ENCODE measurements at places on chromosomes 7 and 10.

- no peak for DNase-seq
Measured at GRCh38 chr10:51422311-51423120, 276.9 kb downstream of the CSTF2T start.

DNA sequence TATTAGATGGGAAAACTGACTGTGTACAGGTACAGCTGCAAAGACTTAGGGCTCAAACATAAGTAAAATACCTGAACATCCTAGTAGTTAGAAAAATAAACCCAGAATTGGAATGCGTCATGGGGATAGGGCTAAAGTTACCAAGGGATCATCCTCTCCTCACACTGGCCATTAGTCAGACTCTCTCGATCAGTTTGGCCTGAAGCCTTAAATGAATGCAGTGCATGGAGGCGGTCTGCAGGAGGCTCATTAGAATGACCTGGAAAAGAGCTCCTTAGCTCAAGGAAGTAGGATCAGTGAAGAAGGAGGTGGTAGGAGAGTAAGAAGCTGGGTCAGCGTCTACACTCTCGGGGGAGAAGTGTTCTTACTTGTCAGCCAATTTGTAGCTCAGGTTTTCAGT, 35.3 kb downstream of the DENND2A start:
- DNase-seq = no peak

DNA sequence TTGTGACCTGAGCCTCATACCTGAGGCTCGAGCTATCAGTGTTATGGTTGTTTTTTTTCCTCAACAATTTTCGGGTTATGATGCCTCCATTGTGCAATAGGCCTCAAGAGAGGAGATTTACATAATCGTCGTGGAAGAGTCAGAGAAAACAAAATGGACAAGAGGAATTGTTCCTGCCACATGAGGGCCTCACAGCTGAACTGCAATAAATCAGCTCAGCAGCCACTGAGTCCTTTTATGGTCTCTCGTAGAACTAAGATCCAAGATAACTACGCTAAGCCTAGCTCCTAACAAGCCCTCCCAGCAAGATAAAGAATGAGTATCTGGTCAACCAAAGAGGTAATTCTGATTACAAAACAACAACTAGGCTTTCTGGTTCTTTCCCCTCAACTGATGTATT, 336.8 kb downstream of the WDR11 start:
- DNase-seq = no peak

GRCh38 chr10:75585294-75585693, 153.9 kb downstream of the LRMDA start:
- DNase-seq = no peak

- peak; percentile 79 for DNase-seq
Measured at GRCh38 chr7:142797391-142798377, 26.9 kb downstream of the PRSS2 start.

DNA sequence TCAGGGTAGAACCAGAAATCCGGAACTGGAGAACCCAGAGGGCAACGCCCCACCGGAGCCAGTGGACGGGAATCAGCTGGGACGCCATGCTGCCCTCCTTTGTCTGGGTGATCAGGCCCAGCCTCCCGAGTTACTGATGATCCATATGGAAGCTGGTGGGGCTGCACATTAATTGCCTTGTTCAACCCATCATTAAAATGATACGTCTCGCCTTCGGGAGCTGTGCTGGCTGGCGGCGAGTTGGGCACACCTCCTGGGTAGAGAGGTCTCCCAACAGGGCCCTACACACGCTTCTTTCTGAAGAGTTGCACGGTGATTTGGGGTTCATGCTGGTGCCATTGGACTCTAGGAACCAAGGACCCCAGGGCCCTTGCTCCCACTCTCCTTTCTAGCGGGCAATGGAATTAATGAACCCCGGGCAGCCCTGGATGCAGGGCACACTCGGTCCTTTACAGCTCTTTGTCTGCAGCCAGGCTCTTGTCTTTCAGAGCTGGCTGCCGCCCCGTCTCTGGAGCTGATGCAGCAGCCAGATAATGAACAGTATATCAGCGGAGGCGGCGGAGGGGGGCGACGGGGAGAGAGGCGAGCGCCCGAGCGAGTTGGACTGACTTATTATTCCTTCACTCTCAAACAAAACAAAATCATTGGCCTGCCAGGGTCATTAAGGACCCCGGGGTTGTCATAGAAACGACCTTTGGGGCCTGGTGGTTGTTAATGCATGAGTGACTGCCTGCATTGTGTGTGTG, 412.2 kb upstream of the ZMIZ1 start:
- DNase-seq = no peak

GRCh38 chr7:66083677-66084076, 8.1 kb downstream of the ASL start:
- DNase-seq = no peak

- no peak for DNase-seq
Measured at GRCh38 chr7:104767826-104768536, 246.0 kb upstream of the KMT2E start.

- DNase-seq = no peak
Measured at GRCh38 chr10:99527526-99528493, 4.9 kb upstream of the NKX2-3 start.

DNA sequence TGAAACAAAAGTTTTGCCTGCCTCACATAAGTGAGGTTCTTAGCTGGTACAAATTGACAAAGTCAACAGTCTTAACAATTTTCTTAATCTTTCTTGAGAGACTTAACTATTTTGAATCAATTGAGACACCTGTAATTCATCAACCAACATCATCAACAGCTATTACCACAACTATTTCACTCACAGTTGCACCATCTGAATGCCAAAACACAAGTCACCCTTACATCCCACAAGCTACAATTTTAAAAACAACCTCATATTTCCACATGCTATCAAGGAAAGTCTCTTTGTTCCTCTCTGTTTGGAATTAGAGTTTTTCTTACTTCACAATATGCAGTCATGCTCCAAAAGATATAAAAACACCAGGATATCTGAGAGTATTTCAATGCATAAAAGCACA, 4.9 kb downstream of the SMURF1 start:
- no peak for DNase-seq

DNA sequence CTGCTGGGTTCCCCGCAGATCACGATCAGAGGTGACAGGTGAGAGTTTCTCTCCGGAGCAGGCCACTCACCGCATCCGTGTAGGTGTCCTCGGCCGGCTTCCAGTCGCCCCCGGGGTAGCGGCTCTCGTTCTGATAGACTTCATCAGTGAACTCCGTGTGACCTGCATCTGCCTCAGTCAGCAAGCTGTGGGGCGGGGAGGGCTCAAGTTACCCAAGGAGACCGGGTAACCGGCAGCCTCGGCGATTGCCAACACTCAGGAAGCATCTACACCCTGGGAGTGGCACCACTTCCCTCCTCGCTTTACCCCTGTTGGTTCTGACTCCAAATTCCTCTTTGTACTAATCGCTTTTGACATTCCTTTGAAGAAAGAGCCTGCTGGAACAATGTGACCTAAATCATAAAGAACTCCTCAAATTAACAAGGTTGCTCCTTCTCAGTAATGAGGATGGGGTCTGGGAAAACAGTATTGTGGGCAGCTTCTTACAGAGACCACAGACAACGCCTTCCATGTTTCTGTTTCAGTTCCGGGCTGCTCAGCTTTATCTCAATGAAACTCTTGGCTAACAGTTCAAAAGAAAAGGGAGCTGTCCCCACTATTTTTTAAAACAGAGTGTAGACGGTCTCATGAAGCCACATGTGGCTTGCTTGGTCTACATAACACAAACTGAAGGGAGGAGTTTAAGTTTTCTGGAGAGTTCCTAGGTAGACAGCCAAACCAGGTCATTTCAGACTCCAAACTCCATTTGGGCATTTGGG, 118.1 kb downstream of the MYOF start:
- no peak for DNase-seq

GRCh38 chr10:91120348-91120747, 100.1 kb upstream of the PCGF5 start:
- no peak for DNase-seq

DNA sequence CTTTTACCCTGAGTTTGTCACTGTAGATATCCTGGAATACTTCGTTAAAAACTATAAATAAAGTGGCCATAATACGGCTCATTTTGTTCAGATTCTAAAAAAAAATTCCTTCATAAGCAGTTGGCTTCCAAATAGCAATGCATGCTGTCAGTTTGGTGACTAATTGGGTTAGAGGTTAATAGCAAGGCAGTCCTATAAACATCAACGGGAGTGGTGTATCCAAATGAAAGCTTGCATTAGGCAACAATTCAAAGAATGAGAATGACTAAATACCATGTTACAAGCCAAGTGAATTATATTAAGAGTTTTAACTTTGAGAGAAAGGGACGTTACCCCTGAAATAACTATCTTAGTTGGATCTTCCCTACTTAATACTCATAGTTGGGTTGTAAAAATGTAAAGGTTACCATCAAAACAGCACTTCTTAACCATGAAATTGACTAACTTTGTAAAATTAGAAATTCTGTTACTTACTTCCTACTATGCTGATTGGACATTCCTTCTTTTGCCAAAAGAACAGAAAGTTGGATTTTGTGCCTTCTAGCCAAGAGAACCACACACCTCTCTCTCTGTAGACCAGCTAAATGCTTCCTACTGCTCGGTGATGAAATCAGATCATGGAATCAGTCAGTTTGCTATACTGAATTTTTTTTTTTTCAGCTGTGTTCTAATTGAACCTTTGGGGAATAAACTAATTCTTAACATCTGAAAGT, 98.0 kb downstream of the KAT6B start:
- no peak for DNase-seq

DNA sequence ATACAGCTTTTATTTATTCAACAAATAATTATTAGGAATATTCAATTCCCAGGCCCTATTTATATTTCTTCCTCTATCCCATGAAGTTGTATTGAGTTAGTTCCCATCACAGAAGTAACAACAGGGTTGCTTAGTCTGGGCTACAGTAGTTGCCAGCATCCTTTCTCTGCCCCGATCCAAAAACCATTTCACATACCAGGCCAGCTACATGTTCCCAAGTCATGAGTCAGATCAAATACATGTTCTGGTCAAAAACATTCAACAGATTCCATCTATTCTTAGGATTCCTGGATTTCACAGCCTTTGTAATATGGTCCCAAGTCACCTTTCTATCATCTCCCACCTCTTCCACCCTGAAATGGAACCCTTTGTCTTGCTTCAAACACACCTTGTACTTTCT, 91.6 kb downstream of the RAB11FIP2 start:
- no peak for DNase-seq

DNA sequence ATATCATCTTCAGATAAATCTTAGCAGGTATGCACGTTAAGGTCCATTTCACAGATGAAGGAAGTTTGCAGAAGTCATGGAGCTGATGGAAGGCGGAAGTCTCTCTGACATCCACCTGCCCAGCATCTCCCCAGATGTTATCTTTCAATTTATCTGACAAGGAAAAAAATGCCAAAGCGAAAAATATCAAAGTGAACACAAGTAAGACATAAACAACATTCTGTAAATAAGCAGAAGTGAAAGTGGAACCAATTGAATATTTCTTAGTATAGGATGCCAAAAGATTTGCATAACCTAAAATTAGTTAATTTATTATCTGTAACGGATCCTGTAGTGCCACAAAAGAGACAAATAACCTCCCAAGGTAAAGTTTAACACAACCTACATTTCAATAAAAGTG, 73.6 kb upstream of the NEBL start:
- DNase-seq = no peak

DNA sequence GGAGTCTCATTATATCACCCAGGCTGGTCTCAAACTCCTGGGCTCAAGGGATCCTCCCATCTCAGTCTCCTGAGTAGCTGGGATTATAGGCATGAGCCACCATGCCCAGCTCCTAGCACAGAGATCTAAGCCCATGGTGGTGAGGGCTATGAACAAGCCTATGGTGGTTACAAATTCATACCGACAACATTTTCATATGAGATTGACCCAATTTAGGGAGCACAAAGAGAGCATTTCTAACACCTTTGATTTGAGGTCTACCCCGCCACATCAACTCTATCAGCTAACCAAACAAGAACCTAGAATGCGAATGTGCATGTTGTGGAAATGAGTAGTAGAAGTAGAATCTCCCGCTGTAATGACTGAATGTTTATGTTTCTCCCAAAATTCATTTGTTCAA, 14.2 kb upstream of the PRF1 start:
- DNase-seq = no peak

GRCh38 chr7:26101361-26102151, 50.4 kb upstream of the NFE2L3 start:
- DNase-seq = no peak

GRCh38 chr7:153628406-153628805, 423.8 kb upstream of the DPP6 start:
- no peak for DNase-seq

DNA sequence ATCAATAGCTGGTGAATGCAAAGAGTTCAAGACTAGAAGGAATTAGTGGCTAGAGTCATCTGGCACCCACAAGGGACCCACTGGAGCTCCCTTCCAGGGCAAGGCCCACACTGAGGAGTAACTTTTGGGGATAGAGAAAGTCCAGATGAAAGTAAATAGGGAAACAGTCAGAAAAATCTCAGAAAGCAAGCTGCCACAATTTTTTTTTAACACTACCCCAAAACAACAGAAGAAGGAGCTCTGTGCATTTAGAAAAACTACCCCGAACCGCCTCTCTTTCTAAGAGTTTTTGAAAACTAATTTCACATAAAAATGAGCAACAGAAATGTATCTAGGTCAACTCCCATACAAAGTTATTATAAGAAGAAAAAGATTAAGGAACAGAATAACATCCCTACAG, 42.2 kb downstream of the AOAH start:
- no peak for DNase-seq

- DNase-seq = no peak
Measured at GRCh38 chr7:219581-220150, 27.3 kb downstream of the FAM20C start.

- no peak for DNase-seq
Measured at GRCh38 chr7:90210981-90211380, 559 bp upstream of the STEAP2 start.

DNA sequence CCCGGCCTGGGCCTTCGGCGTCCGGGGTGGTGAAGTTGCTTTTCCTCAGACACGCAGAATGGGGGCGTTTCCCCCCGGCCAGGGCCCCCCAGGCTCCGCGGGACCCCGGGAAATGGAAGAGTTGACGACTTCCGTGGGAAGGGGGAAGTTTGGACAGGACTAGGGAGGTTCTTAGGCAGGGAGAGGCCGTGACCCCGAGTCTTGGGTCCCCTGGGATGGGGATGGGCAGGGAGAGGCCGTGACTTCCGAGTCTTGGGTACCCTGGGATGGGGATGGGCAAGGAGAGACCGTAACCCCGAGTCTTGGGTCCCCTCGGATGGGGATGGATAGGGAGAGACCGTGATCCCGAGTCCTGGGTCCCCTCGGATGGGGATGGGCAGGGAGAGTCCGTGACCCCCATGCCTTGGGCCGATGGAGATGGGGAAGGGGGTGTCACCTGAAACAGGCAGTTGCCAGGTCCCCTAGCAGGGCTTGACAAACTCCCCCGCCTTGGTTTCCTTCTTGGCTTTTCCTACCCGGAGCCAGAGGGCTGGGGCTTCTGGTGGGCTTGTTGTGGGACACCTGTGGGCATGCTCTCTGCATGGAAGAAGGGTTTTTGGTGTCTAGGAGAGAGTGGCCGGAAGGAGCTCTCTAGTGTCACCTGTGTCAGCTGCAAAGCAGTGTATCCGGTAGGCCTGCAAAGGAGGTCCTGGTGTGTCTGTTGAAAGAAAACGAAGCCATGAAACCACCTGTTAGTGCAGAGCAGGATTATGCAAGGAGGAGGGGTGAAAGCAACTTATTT, 1.1 kb downstream of the TRRAP start:
- peak; percentile 70 for DNase-seq

- no peak for DNase-seq
Measured at GRCh38 chr7:29609162-29610037, 45.8 kb downstream of the PRR15 start.

- DNase-seq = no peak
Measured at GRCh38 chr7:50723888-50724287, 58.8 kb downstream of the GRB10 start.

- DNase-seq = no peak
Measured at GRCh38 chr10:93475227-93475626, 6.9 kb downstream of the MYOF start.

- no peak for DNase-seq
Measured at GRCh38 chr10:13485623-13486022, 43.2 kb downstream of the BEND7 start.

All from activated T-cell treated with anti-CD3 and anti-CD28 coated beads, Interleukin-2, amount 50 U/mL, for 24 hours (primary cell).